ENCODE measurements at places on chromosomes 2 and 18. TPM values are rescaled to one million over a fixed set of nuclear protein-coding genes. Genes with fewer than 3 reads are reported as not detected.
A peak's percentile ranks its signal among the peaks of the same experiment; 100 is the strongest.

- H3K36me3 ChIP-seq: no peaks in the 10 kb centered on the region
- no peak overlapping the region for H3K4me3 ChIP-seq
- DNase-seq: no peak
- no peaks in the 10 kb centered on the region for H3K4me1 ChIP-seq
Measured at GRCh38 chr2:161324876-161325275, 16.7 kb downstream of the PSMD14 start.

GRCh38 chr2:43027097-43027873 lies 199.1 kb downstream of the ZFP36L2 start:
- no peaks in the 10 kb centered on the region for H3K27me3 ChIP-seq
- no peak overlapping the region for H3K4me3 ChIP-seq
- no peak overlapping the region for H3K27ac ChIP-seq
- H3K4me1 ChIP-seq: peaks cover 6% of the 10 kb centered on the region

CEP76 gene
- 9.1 TPM for total RNA-seq

ABCA12 gene
- total RNA-seq: not detected

DNA sequence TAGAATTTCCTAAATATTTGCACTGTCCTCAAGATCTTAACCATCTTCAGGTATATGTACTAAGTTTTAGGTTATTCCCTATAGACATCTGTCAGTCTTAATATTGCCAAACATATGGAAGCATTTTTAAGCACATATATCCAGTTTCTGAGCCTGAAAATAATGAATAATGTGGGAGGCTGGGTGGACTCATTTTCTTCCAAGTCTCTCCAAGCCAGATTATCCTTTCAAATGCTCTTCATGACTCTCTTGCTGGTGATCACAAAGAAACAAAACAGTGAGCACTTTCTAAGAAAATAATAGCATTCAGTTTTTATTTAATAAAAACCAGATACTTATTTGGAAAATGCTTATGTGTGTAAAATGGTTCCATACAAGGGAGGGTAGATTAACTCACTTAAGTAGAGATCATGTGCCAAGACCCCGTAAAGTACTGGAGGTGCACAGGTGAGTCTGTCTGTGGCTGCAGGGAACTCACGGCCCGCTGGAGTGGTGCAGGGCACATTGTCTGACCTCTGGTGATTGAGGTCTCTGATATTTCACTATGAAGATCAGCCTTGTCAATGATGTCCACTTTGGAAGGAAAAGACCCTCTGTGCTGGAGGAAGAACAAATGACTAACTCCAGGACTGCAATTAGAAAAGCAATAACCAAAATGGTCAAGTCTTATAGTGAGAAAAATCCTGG lies 161.6 kb downstream of the TMEM18 start:
- no peak overlapping the region for H3K27ac ChIP-seq
- no peaks in the 10 kb centered on the region for H3K27me3 ChIP-seq
- no peak overlapping the region for H3K4me3 ChIP-seq
- no peak for DNase-seq

SPRED2 gene
- 18.8 TPM for total RNA-seq

DNA sequence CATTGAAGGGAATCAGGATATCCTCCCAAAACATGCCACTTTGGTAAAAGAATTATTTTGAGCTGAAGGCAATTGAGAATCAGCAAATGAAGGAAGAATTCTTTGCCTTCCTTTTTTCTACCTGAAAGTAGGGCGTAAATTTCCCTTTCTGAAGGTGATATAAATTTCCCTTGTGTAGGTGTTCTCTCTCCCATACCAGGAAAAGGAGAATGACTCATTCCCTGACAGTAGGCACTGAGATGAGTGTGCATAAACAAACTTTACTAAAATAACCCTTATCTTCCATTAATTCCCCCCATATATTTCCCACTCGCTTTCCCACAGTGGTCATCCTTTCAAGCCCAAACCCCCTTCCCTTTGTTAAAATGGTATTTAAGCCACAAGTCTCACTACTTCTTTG lies 1339.0 kb downstream of the LRP1B start:
- no peaks in the 10 kb centered on the region for H3K36me3 ChIP-seq
- no peaks in the 10 kb centered on the region for H3K27me3 ChIP-seq
- no peak overlapping the region for H3K27ac ChIP-seq
- DNase-seq: no peak
- H3K4me3 ChIP-seq: no peak overlapping the region

CNRIP1 gene
- 18.3 TPM for total RNA-seq

DNA sequence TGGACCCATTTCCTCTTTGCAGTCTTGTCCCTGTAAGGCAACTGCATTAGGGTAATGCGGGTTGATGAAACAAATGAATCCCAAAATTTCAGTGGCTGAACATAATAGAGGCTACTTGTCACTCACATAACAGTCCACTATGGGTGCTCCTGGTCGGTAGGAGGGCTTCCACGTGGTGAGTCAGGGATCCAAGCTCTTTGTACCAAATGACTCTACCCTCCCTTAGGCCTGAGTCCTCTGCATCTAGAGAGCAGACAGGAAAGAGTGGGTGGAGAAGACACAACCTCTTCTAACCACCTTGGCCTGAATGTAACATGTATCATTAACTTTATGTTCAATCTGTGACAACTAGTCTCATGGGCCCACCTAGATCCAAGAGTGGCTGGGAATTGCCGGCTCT lies 86.2 kb upstream of the HAAO start:
- H3K4me1 ChIP-seq: peaks cover 58% of the 10 kb centered on the region
- H3K27ac ChIP-seq: peak overlapping the region; percentile 59
- DNase-seq: no peak
- H3K4me3 ChIP-seq: no peak overlapping the region
- no peaks in the 10 kb centered on the region for H3K27me3 ChIP-seq

CFAP53 gene
- total RNA-seq: not detected

GRCh38 chr2:127130421-127130820 lies 23.5 kb upstream of the BIN1 start:
- H3K4me3 ChIP-seq: no peak overlapping the region
- H3K36me3 ChIP-seq: no peaks in the 10 kb centered on the region
- no peak overlapping the region for H3K27ac ChIP-seq

DNA sequence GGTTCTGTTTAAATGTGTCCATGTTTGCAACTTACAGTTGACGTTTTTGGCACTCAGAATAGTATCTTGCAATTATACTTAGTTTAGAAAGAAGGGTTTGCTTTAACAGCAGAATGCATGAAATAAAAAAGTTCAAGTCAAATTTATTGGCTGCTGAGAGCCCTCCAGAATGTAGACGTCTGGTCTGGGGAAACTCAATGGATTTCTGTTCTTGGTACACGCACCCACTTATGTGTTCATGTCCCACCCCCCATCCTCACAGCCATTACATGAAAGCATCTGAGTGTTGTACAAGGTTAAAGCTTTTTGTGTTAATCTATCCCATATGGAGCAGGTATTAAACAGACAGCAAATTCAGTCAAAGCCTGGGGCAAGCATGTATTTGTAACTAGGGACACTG lies 219.5 kb downstream of the SOX11 start:
- H3K4me3 ChIP-seq: no peak overlapping the region
- no peaks in the 10 kb centered on the region for H3K27me3 ChIP-seq
- no peaks in the 10 kb centered on the region for H3K4me1 ChIP-seq
- no peak for DNase-seq

DNA sequence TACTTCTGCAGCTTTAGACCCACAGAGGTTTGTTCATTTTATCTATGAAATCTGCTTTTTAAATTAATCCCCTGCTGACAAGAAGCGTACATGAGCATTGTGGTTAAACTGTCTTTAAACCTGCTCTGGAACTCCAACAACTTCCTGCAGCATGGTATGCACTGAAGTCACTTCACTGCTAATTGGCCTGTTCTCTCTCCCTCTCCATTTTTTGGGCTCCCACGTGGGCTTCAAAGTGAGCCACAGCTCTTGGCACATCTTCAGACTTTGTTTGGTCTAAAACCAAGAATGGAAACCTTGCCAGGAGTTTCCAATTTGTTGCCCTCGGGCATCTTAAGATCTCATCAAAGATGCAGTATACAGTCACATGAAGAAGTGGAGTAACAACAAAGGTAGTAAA lies 311.4 kb downstream of the LRRTM1 start:
- H3K27me3 ChIP-seq: no peaks in the 10 kb centered on the region
- H3K4me1 ChIP-seq: no peaks in the 10 kb centered on the region
- no peak overlapping the region for H3K4me3 ChIP-seq
- no peak for DNase-seq
- H3K36me3 ChIP-seq: no peaks in the 10 kb centered on the region

DNA sequence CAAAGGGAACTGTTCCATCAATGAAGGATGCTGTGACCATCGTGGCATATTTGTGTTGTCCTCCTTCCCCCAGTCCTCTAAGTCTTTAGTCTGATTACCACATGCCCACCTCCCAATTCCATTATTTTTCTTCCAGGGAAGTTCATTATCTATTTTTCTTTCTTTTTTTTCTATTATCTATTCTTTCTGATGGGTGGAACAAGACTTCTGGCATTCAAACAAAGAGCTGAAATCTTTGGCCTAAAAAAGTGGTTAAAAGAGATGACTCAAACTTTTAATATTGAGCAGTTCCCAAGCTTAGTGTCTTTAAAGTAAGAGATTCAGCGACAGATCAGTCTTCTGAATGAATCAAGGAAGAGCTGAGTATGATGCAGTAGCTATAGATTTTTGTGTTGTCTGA lies 66.6 kb downstream of the DIS3L2 start:
- no peaks in the 10 kb centered on the region for H3K27me3 ChIP-seq
- peaks cover 5% of the 10 kb centered on the region for H3K36me3 ChIP-seq
- no peak overlapping the region for H3K4me3 ChIP-seq
- H3K4me1 ChIP-seq: peaks cover 6% of the 10 kb centered on the region
- H3K27ac ChIP-seq: no peak overlapping the region

GRCh38 chr2:214896274-214896673 lies 86.8 kb upstream of the BARD1 start:
- no peak for DNase-seq
- H3K27ac ChIP-seq: no peak overlapping the region
- H3K27me3 ChIP-seq: no peaks in the 10 kb centered on the region
- no peaks in the 10 kb centered on the region for H3K36me3 ChIP-seq

ELOA2 gene
- total RNA-seq: not detected

DNA sequence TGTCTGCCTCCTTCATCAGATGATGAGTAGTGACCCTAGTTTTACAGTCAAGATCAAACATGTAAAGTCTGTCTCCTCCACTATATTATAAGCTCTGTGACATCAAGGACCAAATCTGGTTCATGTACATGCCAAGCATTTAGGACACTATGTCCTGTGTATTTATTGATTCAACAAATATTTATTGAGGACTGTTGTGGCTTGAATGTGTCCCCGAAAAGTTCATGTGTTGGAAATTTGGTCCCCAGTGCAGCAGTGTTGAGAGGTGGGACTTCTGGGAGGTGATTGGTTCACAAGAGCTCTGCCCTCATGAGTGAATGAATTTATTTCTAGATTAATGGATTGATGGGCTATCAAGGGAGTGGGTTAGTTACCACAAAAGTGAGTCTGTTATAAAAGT lies 46.6 kb upstream of the FRZB start:
- peaks cover 7% of the 10 kb centered on the region for H3K4me1 ChIP-seq
- DNase-seq: no peak
- H3K4me3 ChIP-seq: no peak overlapping the region
- no peak overlapping the region for H3K27ac ChIP-seq
- H3K36me3 ChIP-seq: peaks cover 5% of the 10 kb centered on the region
- no peaks in the 10 kb centered on the region for H3K27me3 ChIP-seq

DNA sequence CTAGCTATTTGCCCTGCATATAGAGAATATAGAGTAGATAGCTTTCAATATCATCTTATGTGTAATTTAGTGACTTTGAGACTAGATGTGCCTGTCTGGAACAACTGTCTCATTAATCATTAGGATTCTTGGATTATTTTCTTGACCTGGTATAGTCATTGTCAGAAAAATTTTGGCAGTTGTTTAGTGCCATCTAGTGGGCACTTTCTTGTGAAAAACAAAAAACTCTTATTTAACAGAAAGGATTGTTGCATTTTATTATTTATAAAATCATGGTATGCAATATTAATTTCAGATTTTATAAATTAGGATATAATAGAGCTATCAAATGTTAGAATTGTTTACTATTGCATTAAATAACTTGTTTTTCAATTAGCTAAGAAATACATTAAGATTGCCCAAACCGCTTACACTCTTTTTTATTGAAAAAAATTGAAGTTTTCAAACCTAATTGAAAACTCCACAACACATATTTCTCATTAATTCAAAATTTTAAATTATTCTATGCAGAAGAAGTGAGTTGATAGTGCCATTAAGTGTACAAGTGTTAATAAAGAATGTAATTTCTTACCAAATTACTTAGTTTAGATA lies 80.3 kb downstream of the DYNAP start:
- H3K27me3 ChIP-seq: no peaks in the 10 kb centered on the region
- H3K36me3 ChIP-seq: no peaks in the 10 kb centered on the region
- H3K4me3 ChIP-seq: no peak overlapping the region

DNA sequence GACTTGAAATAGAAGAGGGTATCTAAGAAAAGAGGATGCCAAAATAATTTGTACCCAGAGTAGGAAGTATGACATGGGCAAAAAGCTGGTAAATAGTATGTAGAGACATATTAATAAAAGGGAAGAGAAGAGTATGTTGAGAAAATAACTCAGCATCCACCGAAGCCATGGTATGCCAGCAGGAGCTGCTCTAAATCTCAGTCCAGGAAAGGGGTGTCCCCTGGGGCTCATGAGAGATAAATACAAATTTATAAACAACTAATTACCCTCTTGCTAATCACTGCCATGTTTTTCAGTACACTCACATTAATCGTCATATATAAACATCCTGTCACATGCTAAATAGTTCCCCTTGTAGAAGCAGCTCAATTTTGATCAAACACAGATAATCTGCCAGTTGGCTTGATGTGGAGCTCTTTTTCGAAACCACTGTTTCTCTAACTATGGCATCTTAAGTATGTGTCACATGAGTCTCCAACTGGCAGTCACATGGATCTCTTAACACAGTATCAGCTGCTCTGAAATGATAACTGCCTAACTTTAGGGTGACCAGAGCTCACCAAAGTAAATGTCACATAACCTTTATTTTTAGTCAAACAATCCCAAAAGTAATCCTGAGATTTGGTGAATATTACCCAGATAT lies 31.9 kb downstream of the EXOC6B start:
- peak; percentile 19 for DNase-seq
- no peaks in the 10 kb centered on the region for H3K36me3 ChIP-seq
- peaks cover 15% of the 10 kb centered on the region for H3K4me1 ChIP-seq
- no peaks in the 10 kb centered on the region for H3K27me3 ChIP-seq

DNA sequence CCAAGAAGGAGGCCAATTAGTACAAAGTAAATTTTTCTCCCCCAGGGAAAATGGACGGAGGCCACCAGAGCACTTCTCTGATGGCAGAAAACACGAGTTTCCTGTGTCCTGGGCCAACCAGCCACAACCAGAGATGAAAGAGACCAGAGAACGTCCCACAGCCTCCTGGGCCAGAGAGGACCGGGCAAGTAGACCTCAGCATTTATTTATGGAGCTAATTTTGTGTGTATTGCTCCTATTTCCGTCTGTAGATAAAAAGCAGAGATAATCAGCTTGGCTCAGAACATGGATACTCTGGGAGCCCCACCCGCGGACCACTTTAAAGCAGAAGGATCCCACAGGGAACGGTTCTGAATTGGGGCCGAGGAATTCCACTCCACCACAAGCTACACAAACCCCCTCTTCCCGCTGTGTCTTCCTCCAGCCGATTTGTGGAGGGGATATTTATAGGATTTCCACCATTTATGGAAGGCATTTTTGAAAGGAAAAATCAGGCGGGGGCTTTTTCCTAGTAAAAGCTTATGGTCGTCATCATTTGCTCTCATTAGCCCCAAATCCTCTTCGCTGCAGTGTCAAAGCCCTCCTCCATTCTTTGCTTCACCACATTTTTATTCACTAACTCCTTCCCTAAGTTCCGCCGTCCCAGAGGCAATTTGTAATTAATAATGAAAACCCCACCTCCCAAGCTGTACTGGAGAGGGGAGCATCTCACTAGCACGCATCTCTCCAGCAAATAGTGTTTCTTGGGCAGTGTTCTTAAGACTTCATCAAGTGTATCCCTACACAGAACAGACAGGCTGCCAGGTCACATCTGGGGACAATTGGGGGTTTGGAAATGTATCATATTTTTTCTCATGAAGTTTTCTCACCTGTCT lies 43.7 kb upstream of the TWIST2 start:
- H3K27me3 ChIP-seq: no peaks in the 10 kb centered on the region
- no peaks in the 10 kb centered on the region for H3K36me3 ChIP-seq
- no peak overlapping the region for H3K27ac ChIP-seq
- no peak for DNase-seq

CCNYL1 gene
- 20.3 TPM for total RNA-seq
